ENCODE measurements at places on chromosomes 6 and 20.

- no peak for DNase-seq
These were observed 151.6 kb downstream of the PRKN start for GRCh38 chr6:162576016-162576415.

GRCh38 chr6:160428818-160429619 lies 80.8 kb downstream of the SLC22A3 start:
- DNase-seq, result no peak

DNA sequence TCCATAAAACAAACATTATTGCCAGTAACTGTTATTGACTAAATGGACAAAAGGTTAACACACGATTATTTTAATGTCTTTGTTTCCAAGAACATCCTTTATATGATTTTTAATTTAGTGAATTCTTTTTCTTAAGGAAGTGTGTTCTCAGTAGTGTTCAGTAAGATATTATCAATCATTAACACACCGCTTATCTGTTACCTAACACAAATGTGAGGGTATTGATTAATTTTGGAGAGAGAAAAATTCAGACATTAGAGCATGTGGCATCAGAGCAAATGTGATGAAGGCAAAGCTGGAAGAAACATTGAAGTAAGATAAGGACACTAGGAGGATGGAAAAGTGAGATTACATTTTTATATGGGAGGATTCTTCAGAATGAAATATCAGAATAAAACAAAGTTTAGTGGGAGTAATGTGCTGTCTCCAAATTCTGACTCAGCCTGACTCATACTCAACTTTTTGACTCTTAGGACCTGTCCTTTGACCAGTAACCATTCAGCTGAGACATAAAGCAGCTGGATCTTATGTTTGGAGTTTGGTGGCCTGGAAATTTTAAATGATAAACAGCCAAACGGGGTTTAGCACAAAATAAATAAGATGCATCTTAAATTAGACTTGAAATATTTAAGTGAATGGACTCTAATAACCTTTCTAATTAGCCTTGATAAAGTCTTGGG lies 348.6 kb downstream of the CD109 start:
- peak; percentile 51 for DNase-seq

GRCh38 chr6:14371530-14371929 lies 254.0 kb downstream of the CD83 start:
- DNase-seq, result no peak

DNA sequence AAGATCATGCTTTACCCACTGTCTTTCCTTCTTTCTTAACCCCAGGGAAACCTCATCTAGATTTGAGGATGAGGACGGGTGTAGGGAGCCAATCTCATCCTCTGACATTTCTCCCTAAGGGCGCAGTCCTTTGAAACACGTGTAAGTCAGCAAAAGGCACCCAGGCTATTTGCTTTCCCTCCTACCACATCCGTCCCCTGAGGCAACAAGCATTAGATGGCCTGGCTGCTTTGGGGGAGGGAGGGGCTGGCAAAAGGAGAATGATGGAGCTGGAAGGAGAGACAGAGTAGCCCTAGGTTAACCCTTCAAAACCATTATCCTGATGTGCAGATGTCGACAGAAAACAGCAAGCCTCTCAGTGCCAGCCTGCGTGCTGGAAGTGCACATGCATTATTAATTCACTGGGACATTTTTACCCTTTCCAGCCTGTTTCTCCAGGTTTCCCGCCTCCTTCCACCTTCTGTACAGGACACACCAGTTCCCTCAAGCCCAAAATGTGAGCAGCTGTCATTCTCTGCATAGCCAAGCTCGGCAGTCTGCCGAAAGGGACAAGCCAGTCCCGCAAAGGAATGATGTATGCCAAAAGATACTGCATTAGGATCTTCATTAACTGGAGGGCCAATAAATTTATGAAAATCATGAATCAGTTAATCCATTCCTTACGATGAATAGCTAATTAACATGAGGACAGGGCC lies 547.2 kb downstream of the CD83 start:
- DNase-seq, result no peak
